ENCODE measurements at places on chromosomes 11 and 22.

- no peak for DNase-seq
Observed at GRCh38 chr11:79045800-79046304, 395.0 kb downstream of the TENM4 start.

GRCh38 chr11:88814076-88814475 is 251.7 kb downstream of the GRM5 start:
- DNase-seq: no peak

GRCh38 chr11:118442301-118442700 is 6.0 kb downstream of the KMT2A start:
- DNase-seq: no peak

- no peak for DNase-seq
Observed at GRCh38 chr11:115981814-115982471, 477.7 kb upstream of the CADM1 start.

DNA sequence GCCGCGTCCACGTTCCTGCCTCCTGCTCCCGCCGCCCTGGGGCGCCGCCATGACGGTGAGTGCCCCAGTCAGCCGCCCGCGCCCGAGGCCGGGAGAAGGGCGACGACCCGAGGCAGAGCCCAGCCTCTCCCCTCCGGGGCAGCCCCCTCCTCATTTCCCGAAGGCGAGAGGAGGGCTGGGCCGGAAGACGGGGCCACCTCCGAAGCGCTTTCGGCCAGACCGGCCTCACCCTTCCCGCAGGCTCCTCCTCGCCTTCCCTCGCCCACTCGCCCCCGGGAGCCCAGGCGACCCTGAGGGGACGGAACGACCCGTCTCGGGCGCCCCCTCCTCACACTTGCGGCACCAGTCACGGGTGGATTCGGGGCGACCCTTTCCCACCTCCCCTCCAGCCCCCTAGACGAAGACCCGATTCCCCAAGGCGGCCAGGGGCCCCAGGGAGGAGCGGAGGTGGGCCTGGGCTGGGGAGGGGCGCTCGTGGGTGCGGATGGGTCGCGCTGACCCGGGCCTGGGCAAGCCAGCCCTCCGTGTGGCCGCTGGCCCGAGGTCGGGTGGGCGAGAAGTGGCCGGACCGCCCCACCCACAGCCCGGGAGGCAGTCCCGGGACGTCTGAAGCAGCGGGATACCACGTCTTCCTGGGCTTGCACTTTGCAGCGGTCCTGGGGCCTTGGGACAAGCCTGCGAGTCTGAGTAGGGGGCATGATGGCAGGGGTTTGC is 49.7 kb downstream of the TRIOBP start:
- peak; percentile 28 for DNase-seq

DNA sequence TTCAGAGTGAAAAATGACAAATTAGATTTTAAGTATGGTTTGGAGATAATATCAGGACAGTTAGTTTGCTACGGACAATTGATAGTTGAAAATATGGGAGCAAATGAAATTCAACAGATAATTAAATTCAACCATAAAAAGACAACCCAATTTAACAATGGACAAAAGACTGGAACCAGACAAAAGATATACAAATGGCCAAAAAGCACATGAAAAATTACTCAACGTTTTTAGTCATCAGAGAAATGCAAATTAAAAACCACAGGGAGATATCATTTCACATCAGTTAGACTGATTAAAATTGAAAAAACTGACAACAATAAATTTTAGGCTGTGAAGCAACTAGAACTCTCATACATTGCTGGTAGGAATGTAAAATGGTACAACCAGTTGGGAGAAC is 27.2 kb downstream of the SIK2 start:
- no peak for DNase-seq

GRCh38 chr11:115050756-115051155 is 372.4 kb downstream of the NXPE2 start:
- DNase-seq: no peak

- DNase-seq: no peak
Observed at GRCh38 chr11:36306888-36307287, 10.8 kb downstream of the PRR5L start.

GRCh38 chr11:3736816-3737215 is 60.5 kb downstream of the NUP98 start:
- no peak for DNase-seq

GRCh38 chr11:55658608-55659007 is 3.4 kb upstream of the OR4C6 start:
- no peak for DNase-seq

- no peak for DNase-seq
Observed at GRCh38 chr11:73381589-73381988, 5.4 kb downstream of the RELT start.

GRCh38 chr11:25583596-25583995 is 748.3 kb upstream of the ANO3 start:
- DNase-seq: no peak

- peak; percentile 88 for DNase-seq
Observed at GRCh38 chr11:11621573-11622339, at the start of gene GALNT18. GALNT18 (minus strand) TSS chr11:11622005.

DNA sequence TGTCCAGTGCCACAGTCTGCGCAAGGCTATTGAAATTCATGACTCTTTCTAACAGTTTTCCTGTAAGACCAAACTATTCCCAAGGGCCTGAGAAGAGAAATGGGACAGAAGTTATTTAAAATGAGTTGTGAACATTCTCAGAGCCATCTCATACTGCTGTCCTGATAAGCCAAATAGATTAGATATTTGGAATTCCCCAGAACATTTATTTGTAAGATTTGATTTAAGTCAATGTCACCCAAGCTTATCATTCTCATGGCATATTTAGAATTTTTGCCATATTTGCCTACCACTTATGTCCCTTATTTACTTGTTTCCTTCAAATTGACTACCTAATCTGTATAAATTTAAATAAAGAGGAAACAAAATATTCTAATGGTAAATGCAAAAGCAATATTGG is 82.4 kb downstream of the NAV2 start:
- DNase-seq: no peak

GRCh38 chr22:38872831-38873248 is 824 bp upstream of the CBX6 start:
- no peak for DNase-seq

- no peak for DNase-seq
Observed at GRCh38 chr11:125261588-125261987, 97.0 kb downstream of the PKNOX2 start.

GRCh38 chr22:20062766-20063083 is 17.3 kb upstream of the DGCR8 start:
- DNase-seq: no peak

GRCh38 chr22:25167834-25168601 is 31.6 kb upstream of the CRYBB3 start:
- no peak for DNase-seq

- DNase-seq: no peak
Observed at GRCh38 chr11:4610258-4610935, 2.4 kb upstream of the TRIM68 start.

GRCh38 chr11:124085583-124085982 is 29.7 kb upstream of the VWA5A start:
- no peak for DNase-seq

DNA sequence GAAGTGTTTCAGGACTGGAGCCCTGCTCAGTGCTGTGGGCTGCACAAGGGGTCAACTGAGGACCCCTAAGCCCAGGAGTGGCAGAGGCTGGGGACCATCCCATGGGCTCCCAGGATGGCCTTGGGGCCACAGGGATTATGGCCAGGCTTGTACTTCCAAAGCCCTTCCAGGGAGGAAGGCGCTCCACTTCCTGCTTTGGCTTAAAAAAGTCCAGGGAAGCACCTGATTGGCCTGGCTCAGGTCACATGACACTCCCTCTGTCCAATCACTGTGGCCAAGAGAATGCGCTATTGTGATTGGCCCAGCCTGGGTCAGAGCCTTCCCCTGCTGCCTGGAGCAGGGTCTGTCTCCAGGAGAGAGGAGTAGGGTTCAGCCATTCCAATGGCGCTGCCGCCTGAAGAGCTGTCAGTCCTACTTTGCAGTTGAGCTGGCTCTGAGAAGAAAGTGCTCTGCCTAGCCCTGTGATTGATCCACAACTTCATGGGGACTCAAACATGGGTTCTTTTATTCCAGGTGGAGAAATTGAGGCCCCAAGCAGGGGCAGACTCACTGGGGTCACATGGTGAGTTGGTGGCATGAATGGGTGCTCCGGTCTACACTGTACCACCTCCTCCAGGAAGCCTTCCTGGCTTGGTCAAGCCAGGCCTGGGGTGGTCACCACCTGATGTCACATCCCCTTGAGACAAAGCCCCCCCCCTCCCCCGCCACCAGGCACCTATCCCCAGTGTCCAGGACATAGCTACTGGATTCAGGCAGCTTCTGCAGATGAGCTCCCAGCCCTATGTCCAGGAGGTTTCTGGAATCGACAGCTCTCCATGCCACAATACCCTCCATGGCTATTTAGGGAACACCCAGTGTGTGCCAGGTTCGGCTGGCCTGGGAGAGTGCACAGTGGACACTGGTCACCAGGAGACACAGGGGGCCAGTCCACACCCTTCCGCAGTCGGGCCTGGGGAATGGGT is 48.2 kb downstream of the RTN4R start:
- DNase-seq: no peak

GRCh38 chr22:42434748-42435425 is 2.7 kb upstream of the NFAM1 start:
- DNase-seq: no peak
